ENCODE measurements at places on chromosomes 6 and 20.

- no peak for DNase-seq
Observed at GRCh38 chr6:14767226-14767625, 478.6 kb upstream of the JARID2 start.

DNA sequence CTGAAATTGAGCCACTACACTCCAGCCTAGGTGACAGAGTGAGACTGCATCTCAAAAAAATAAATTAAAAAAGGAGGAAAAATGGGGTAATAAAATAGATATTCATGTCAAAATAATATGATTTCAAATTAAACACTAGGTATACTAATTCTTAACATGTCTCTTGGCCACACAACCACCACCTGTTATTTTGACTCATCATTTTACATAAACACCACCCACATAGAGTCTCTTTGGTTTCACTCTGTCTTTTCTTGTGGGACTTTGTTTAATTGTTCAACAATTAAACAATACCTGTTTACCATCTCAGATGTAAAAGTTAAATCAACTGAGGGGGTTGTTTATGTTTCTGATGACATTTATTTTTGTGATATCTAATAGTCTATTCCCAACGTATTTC lies 476.8 kb upstream of the ADGRB3 start:
- no peak for DNase-seq

DNA sequence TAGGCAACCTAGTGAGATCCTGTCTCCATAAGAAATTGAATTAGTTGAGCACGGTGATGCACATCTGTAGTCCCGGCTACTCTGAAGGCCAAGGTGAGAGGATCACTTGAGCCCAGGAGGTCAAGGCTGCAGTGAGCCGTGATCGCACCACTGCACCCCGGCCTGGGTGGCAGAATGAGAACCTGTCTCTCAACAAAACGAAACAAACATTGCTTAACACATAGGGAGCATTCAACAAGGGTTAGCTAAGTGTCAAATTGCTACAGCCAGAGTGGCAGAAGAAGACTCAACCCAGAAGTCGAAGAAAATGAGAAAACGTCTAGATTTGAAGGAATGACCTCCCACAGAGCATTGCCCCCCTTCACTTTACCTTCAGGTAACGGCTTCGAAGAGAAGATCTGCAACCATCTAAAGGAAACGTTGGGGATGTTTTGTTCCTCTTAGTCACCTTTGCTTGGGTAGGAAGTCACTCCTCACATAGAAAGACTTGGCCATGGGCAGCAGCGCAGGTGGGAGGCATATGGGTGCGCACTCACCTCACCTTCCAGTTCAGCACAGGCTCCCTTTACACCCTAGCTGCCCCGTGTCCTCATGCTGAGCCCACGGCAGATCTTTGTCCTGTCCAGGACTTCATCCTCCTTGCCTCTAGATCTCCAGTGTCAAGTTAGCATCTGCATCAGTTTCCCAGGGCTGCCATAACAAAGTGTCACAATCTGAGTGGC lies 63.7 kb upstream of the SHLD1 start:
- DNase-seq: no peak

- DNase-seq: peak; percentile 9
Observed at GRCh38 chr6:117776441-117776840, 101.2 kb downstream of the NUS1 start.

DNA sequence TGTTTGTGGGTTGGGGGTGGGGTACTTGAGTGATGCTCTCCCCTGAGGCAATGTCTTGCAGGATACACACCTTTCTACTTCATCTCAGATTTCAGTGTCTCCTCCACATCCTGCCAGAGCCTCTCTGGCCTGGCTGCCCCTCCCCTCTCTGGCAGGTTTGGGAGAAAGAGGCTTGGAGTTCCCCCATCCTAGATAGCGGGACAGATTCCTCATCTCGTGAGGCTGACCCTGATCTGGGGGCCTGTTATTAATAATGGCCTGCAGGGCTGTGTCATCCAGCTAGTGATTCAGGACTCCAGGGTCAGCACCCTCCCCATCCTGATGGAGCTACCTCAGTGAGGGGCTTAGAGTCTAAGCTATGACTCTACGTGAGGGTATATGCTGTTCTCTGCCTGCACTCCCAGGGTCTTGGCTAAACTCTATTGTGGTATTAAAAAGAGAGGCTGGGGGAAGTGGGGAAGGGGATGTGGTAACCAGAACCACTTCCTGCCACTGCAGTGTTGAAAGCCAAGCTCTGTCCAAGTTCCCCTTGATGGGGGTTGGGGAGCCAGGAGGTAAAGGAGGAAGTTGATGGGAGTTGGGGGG lies 3.7 kb upstream of the MMP9 start:
- DNase-seq: no peak

GRCh38 chr20:21465799-21466198 lies 48.1 kb downstream of the NKX2-2 start:
- no peak for DNase-seq

DNA sequence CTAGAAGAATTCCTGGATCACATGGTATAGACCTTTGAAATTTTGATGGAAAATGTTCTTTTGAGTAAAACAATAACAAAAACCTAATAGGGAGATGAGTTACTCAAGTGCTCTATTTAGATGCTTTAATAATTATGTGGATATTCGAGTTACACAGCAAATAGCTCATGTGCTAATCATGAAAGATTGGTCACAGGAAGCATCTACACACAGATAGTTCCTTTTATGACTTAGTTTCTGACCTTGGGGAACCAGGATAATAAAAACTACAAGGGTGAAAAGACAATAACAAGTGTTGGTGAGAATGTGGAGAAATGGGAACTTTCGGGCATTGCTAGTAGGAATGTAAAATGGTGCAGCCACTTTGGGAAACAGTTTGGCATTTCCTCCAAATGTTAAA lies 19.7 kb downstream of the UBE2V1 start:
- no peak for DNase-seq

- DNase-seq: peak; percentile 75
Observed at GRCh38 chr6:43228951-43229802, at the start of gene DNPH1. DNPH1 (minus strand) TSS chr6:43229481; CDS start chr6:43229456, 25 bp downstream.

GRCh38 chr6:136921381-136921935 lies 643 bp upstream of the SLC35D3 start:
- peak; percentile 18 for DNase-seq

DNA sequence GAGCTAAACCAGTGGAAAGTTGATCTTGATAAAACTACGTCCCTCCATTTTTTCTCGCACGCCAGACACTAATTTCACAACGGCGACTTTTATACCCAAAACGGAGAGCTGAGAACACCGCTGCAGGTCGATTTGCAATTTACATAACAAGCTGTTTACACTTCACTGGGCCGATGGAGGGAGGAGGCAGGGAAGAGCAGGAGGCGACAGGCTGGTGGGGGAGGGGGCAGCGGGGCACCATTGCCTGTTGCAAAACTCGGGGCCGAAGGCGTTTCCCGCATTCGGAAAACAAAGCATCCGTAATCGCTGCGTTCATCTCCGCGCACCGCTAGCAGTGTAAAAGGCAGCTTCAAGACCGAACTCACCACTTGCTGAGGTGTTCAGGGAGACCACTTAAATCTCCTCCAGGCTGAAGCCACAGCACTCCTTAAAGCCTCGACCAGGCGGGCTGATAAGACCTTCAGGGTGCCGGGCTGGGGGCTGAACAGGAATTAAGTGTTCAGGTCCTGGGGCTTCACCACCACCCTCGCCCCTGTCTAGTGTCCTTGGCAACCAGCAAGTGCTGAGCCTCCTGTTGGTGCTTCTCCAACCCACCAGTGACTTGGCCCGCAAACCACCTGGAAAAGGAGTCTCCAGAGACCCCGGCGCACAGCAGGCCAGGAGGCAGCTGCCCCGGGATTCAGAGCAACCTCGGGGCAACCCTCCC lies 2.0 kb upstream of the FOXC1 start:
- no peak for DNase-seq

- DNase-seq: peak; percentile 72
Observed at GRCh38 chr20:38730989-38731737, 6.9 kb downstream of the SLC32A1 start.

- DNase-seq: no peak
Observed at GRCh38 chr6:15256538-15257271, 10.8 kb downstream of the JARID2 start.

DNA sequence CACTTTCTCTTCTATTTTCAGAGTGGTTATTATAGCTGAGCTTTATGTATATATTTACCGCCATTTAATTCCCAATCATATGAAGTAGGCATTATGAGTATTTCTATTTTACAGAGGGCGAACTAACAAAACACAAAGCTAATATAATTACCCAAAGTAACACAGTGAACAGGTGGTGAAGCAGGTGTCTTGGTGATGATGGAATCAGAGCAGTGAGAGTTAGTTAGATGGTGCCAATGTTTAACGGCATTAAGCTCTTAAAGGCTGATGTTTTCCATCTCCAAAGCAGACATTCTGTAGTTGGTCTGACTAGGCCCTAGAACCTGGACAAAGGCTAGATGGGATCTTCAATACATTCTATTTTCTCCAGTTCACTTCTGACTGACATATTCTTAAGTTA lies 551.1 kb upstream of the SYNCRIP start:
- DNase-seq: no peak

Measured in HT-29 (cell line).